Colonic mucosa (tissue), 4 donors: ENCODE measurements at places on chromosomes 6 and 20. TPM values are rescaled to one million over a fixed set of nuclear protein-coding genes. Genes with fewer than 3 reads are reported as not detected.

GRCh38 chr6:78623554-78623953 is 243.8 kb upstream of the IRAK1BP1 start:
- DNase-seq: no peak

The SLC26A8 gene
- total RNA-seq: 0.27 TPM

DNA sequence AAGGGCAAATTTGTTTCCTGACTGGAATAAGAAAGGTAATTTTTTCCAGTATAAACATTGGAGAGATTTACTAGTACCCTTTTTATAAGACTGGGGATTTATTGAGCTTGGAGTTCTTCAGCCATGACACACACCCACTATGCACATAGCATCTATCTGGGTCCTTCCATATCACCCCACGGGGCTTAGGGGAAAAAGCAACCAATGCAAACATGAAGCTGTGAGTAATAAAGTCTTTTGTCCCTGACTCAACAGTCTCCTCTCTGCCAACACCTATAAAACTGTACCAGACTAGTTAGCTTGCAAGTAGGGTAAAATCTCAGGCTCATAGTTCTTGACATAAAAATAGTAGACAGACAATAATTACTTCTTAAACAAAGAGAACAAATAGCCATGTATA is 23.4 kb downstream of the COL21A1 start:
- DNase-seq: no peak

The PROCR gene
- 14.5 TPM for total RNA-seq

DNA sequence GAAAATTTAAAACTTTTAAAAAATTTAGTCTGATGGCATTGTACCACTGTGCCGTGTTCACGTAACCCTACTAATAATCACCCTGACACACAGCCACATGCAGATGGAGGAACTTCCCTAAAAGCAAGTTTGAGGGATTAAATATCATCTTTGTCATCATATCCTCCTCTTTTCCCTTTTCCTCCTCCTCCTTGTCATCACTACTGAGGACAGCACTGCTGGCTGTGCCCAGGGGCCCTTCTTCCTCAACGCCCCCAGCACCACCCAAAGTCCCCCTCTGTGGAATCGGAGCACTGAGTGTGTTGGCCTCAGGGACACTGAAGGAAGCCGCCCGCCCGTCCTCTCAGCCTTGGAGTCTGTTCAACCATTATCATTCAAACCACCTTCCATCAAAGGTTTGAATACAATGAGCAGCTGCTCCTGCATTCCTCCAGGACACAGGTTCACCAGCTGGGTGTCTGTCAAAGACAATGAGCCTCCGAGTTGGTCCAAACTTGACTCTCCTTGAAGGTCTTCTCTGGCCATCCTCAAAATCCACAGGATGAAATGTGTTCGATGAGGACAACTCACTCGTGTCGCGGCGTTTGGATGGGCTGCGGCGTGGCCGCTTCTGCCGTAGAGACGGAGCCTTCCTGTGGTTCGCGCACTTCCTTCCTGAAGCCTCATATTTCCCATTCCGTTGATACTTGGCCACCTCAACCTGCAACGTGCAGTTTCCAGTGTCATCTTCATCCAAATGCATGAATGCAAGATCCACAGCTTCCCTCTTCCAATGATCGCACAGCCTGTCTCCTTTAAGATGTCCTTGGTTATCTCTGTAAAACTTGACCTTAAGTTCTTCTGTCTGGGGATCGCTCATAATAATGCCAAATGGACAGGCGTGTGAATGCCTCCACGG is 23.3 kb downstream of the NQO2 start:
- DNase-seq: peak; percentile 46

GRCh38 chr20:43448748-43449535 is 8.8 kb upstream of the SRSF6 start:
- peak; percentile 30 for DNase-seq

DNA sequence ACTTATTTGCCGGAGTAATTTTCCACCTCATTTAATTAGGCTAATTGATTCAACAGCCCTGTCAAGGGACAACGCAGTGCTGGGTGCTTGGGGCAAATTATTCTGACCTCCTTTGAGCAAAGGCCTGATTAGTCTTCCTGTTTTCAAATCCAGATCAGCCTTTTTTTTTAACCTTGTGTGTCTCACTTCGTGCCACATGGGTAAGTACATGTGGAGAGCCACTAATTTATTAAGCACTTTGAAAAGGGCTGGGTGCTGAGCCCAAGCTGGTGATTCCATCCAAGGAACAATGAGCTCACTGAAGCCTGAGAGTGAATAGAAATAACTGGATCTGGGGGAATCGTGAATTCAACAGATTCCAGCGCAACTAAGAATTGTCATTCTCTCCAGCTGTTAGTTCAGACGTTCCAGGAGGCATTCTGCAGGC is 229.3 kb downstream of the CLIC5 start:
- no peak for DNase-seq

- DNase-seq: no peak
These were observed 263.4 kb upstream of the MAN1A1 start for GRCh38 chr6:119612911-119613381.

The PRR18 gene
- total RNA-seq: not detected

- DNase-seq: peak; percentile 63
These were observed 7.5 kb downstream of the CCM2L start for GRCh38 chr20:32017711-32018251.

DNA sequence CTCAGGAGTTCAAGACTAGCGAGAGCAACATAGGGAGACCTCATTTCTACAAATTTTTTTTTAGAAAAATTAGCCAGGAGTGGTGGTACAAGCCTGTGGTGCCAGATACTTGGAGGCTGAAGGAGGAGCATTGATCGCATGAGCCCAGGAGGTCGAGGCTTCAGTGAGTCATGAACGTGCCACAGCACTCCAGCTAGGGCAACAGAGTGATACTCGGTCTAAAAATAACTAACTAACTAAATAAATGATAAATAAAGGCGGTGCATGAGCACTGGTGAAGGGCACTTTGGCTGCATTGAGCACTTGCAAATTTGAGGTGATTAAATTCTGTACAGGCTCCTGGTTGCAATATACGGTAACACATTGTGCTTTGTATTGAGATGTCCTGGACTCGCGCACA is 13.5 kb downstream of the HLA-A start:
- DNase-seq: no peak

GRCh38 chr6:93416571-93417420 is 2.6 kb downstream of the EPHA7 start:
- DNase-seq: peak; percentile 23
